ENCODE measurements at places on chromosomes 11 and 22. TPM values are rescaled to one million over a fixed set of nuclear protein-coding genes. Genes with fewer than 3 reads are reported as not detected.

VSIG10L2 gene
- total RNA-seq, result not detected

CNIH2 gene
- total RNA-seq, result 1.5 TPM

ETS1 gene
- total RNA-seq, result 78.8 TPM

ABTB2 gene
- 4.0 TPM for total RNA-seq

EMID1 gene
- total RNA-seq, result 0.60 TPM

F2 gene
- not detected for total RNA-seq
